ENCODE measurements at places on chromosomes 12 and 14.

- DNase-seq, result no peak
Measured at GRCh38 chr12:131793243-131794022, 34.8 kb upstream of the MMP17 start.

GRCh38 chr14:104868811-104869572 lies 3.9 kb downstream of the CEP170B start:
- DNase-seq, result no peak

- DNase-seq, result peak; percentile 61
Measured at GRCh38 chr12:129911428-129912049, 7.7 kb upstream of the TMEM132D start.

DNA sequence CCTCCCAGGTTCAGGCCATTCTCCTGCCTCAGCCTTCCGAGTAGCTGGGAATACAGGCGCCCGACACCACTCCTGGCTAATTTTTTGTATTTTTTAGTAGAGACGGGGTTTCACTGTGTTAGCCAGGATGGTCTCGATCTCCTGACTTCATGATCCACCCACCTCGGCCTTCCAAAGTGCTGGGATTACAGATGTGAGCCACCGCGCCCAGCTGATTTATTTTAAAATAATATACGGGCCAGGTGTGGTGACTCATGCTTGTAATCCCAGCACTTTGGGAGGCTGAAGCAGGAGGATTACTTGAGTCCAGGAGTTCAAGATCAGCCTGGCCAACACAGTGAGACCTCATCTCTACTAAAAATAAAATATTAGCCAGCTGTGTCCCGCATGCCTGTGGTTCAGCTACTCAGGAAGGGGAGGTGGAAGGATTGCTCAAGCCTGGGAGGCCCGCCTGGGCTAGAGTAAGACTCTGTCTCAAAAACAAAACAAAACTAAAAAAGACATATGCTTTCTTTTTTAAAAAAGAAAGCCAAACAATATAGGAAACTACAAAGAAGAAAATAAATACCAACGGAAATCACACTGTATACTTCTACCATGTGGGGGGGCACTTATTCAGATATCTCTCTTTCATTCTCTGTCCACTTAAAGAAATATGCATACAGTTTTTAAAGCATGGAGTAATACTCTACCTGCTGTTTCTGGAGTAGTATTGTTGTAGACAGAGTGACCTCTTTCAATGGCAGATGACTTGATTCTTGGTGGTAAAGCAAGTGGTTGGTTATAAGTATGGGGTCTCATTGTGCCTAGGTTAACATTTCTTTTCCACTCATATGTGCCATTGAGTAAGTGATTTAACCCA lies 930 bp upstream of the MIA2 start:
- no peak for DNase-seq

- DNase-seq, result peak; percentile 73
Measured at GRCh38 chr14:69259527-69260189, at the start of gene GALNT16. Gene GALNT16 (plus strand): TSS chr14:69260158. CDS start chr14:69260291, 133 bp downstream.

DNA sequence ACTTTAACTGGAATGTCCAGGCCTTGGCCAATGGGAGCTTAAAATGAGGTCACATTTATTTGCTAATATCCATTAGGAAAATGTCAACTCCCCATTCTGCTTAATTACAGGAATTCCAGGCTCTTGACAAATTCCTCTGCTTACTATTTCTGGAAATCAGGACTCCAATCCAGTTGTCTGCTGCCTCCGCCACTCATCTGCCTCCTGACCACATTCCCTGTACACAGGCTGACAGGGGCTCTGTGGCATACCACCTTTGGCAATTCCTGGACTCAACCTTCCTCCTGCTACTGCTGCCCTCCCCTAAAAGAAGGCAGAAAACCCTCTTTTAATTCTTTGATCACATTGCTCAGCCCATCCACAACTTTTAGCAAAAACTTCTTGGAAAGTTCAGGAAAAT lies 37.9 kb downstream of the KICS2 start:
- DNase-seq, result no peak

- no peak for DNase-seq
Measured at GRCh38 chr12:84161296-84161695, 751.3 kb downstream of the SLC6A15 start.

GRCh38 chr14:32821964-32822653 lies 116.6 kb upstream of the NPAS3 start:
- DNase-seq, result no peak

GRCh38 chr12:122265886-122266229 lies 436 bp downstream of the VPS33A start:
- DNase-seq, result no peak

- no peak for DNase-seq
Measured at GRCh38 chr12:26935636-26936378, 2.0 kb downstream of the INTS13 start.

- no peak for DNase-seq
Measured at GRCh38 chr12:43824207-43824775, 11.6 kb upstream of the TMEM117 start.

DNA sequence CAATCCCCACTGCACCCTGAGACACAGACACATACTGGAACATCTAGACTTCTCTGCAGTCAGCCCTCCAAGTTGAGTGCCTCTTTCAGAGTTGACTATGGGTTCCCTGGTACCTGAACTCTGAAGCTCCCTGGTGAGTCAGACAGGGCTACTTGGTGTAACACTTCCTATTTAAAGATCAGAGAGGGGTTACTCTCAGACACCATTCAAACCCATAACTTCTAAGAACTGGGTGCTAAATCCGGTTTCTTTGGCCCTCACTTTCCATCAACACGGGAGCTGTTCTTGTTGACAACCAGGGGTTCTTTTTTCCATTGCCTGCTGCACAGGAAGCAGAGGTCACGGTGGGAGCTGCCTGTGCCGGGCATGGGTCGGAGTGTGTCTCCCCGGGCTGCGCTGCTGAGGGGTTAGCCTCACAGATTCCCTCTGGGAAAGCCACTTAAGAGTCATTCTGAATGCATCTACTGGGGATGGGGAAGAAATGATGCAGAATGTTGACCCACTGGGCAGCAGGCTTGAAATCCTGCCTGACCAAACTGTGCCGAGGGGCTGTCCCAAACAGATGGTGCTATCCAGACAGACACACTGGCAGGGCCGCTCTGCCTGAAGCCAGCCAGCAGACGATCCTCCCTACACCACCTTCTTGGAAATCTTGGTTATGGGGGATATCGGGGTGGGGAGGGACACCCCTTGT lies 74.1 kb downstream of the PITPNM2 start:
- no peak for DNase-seq

- DNase-seq, result no peak
Measured at GRCh38 chr12:8817856-8818255, 4.6 kb upstream of the A2ML1 start.

GRCh38 chr14:36940476-36940875 lies 231.9 kb downstream of the SLC25A21 start:
- no peak for DNase-seq

DNA sequence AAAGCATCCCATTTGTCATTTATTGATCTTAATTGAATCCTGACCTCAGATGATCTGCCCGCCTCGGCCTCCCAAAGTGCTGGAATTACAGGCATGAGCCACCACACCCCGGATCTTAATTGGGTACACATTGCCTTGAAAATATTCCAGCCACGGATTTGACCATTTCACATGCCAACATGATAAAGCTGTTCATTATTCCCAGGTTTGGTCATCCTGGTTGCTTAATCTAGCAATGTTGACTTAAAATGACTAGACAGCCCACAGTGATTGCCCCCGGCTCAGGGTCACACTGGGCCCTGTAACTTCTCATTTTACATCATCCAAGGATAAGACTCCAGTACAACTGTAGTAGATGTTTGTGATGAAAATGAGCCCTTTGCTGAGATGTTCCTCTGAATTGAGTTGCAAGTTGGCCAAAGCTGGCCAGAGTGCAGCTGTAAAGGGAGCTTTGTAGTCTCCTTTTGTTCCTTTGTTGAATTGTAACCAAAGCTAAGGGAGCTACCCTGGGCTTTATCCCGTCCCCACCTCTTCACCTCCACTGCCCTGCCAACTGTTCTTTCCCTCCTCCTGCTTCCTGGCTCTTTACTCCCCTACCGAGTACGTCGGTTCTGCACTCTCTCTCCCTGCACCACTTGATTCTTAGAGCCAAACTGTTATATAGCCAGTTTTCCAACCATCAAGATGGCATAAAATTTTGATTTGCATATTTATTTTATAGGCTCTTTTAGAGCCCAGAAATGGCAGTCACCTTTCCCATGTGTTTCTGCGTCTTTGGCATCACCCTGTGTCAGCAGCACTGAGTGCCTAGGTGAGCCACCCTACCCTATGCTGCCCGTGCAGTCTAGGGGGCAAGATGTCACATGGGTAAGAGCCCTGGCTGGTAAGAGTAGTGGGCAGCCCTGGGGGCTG lies 141.3 kb upstream of the HIF1A start:
- no peak for DNase-seq

GRCh38 chr12:3827301-3828000 lies 45.7 kb downstream of the PARP11 start:
- DNase-seq, result peak; percentile 39

DNA sequence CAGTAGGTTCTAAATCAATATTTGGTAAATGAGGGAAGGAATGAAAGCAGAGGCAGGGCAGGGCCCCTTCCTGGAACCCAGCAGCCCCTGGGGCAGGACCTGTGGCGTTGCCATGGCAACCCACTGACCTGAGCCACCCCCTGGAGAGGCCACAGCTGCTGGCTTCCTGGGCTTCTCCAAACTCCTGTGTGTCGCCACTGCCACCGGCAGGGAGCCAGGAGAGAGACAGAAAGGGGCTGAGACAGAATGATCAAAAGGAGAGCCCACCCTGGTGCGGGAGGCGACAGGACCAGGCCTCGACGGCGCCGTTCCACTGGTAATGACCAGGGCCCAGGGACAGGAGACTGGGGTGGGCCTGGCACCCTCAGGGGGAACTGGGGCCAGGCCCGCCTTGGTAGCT lies 18.2 kb downstream of the RFX4 start:
- no peak for DNase-seq

DNA sequence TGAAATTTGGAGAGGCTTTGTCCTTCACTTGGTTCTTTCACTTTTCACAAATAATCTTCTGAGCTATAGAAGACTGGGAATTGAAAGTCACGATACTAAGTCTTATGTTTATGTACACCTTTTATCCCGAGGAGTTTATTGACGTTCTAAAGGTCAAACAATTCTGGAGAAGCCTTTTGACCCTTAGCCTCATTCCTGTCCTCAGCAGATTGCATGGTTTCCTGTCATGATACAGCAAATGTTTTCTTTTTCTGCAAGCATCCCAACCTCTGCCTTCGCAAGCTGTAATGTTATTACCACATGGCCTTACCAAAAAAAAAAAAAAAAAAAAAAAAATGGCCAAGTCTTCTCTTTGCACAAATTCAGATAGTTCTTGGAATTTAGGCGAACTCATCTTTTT lies 411.7 kb upstream of the FLRT2 start:
- DNase-seq, result no peak

DNA sequence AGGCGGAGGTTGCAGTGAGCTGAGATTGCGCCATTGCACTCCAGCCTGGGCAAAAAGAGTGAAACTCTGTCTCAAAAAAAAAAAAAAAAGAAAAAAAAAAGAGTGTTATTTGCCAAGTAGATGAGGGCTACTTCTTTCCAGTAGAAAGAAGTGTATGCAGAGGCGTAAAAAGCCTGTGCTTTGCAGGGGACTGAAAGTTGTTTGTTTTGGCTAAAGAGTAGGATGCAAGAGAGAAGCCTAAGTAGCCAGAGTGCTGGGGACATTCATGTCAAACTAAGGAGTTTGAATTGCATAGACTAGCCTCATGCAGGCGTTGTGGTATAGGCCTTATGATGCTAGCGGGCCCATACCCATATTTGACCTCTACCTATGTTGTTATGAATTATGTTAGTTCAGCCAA lies 9.5 kb downstream of the HSD17B6 start:
- DNase-seq, result no peak

DNA sequence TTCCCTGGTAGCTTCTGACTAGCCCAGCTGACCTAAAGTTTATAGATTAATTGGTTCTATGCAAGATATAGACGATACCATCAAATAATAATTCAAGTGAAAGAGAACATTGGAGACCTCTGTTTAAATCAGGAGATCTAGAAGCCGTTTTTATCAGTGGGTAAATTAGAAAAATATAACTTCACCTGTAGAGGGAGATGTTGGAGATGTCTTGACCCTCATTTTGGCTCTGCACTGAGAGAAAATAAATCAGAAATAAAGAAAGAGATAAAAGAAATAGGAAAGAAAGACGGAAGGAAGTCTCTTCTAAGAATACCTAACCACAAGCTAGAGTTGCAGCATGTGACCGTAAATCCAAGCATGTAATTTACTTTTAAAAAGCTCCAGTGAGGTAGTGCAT lies 684.5 kb downstream of the C12orf50 start:
- no peak for DNase-seq

DNA sequence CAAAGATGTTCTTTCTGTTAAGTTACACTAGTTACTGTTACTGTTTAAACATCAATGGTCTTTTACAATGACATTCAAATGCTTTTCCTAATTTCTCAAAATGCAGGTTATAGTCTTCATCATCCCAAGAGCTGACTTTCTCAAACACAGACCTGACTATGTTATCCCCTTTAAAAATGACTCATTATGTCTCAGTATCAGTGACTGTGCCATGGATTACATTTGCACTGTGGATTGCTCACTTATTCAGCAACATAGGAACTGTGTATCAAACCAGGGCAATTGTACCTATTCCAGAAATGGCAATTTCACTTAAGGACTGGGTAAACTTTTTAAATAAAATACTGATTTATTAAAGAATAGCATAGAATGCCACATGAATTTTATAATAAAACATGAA lies 630.2 kb upstream of the NOVA1 start:
- DNase-seq, result no peak

GRCh38 chr12:57106021-57106708 lies 5.0 kb downstream of the STAT6 start:
- DNase-seq, result no peak

GRCh38 chr12:80230068-80230467 lies 130.7 kb downstream of the OTOGL start:
- no peak for DNase-seq
